Left hindlimb (tissue), 1 donor: ENCODE measurements at places on chromosomes 7 and 10.

- no peak for DNase-seq
These were observed 133.8 kb downstream of the WNT2 start for GRCh38 chr7:117188949-117189592.

DNA sequence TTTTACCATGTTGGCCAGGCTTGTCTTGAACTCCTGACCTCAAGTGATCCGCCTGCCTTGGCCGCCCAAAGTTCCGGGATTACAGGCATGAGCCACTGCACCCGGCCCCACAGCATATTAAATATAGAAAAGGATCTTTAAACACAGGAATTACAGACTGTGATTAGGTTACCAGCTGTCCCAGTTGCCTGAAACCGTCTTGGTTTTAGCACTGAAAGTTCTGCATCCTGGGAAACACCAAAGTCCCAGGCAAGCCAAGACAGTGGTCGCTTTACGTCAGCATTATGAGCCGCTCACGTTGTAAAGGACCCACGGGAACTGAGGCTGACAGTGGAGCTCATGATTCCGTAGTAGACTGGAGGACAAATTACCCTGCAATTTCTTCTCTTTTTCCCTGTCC is 69.0 kb upstream of the FAM180A start:
- DNase-seq, result peak; percentile 45

DNA sequence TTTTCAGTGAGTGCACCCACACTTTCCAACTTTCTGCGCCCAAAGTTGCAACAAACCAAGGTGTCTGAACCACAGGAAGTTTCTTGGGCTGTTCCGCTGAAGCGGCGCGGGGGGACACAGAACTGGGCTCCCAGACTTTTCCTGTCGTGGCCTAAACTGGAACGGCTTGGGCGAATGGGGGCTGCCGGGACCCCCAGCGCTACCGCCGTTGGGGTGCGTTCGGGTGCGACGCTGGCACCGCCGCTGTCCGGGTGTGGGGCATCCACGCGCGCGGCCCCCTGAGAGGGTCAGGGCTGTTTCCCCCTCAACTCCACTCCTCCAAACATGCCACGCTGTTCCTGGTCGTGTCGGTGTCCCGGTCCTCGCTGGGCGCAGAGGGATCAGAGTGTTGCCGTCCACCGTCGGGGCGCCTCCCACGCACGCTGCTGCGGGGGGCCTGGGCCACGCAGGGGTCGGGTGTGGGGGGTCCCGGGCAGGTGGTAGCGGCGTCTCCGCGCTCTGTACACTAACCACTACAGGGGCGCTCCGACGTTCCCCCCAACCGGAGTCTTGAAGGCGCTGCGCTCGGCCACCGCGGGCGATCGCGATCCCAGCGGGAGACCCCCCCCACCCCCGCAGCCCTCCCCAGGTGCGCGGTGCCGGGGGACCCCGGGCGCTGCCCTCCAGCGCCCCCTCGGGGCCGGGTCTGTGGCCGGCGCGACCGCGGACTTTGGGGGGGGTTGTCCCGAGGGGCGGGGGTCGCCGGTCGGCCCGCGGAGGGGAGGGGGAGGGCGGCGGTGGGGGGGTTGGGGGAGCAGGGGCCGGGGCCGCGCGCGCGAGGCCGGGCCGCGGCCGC is 2.2 kb upstream of the CUX1 start:
- DNase-seq, result peak; percentile 47

DNA sequence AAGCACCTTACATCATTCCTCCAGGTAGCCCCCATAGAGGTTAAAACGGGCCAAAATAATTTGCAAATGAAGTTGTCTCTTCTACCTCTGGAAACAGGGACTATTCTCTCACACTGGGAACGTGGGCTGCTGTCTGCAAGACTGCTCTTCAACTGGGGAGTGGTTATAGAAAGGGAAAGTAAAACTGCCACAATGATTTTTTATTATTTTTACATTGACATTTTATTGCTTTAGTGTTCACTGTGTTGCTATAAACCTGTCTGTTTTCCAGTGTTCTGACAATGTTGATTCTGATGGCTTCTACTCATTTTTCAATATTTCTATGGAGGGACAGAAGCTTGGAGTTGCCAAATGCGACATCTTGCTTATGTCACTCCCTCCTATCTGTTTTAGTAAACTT is 115.1 kb upstream of the ANTXRL start:
- no peak for DNase-seq

DNA sequence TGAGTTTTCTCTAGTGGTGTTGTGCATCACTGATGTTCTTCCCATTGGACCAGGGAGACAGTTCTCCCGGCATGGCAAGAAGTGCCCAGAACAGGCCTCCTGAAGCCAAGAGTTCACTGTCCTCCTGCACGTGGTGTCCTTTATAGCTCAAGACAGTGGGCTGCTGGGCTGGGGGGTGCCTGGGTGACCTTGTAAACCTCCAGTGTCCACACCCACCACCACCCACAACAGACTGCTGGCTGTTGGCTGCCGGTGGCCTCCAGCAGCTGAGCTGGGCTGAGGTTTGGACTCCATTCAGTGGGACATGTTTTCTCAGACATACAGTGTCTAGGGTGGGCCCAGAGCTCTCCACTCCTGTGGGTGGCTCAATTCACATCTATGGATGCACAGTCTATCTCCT is 42.2 kb downstream of the HK1 start:
- DNase-seq, result no peak

- no peak for DNase-seq
These were observed 361.5 kb upstream of the LRRTM3 start for GRCh38 chr10:66564287-66564686.

DNA sequence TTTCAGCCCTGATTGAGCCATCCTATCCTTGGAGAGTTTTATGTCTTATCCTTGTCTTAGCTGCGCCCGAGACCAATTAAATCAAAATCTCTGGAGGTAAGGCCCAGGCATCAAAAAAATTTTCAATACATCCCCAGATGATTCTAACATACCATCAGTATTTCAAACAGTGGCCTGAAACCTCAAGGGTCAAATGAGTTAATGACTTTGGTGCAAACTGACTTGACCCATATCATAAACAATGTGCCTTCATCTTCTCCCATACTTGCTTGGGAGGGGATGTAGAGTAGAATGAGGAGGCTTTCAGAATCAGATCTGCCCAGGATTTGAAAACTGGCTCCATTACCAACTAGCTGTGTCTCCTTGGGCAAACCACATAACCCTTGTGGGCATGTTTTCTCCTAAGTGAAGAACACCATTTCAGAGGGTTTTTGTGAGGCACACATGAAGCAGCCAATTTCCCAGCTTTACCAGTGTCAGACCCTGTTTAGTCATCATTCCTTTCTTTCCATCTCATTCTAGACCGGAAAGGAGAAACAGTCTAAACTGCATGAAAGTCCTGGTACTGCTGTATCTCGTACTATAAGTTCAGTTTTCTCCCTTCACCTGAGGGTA is 35.7 kb upstream of the ATXN7L1 start:
- no peak for DNase-seq

DNA sequence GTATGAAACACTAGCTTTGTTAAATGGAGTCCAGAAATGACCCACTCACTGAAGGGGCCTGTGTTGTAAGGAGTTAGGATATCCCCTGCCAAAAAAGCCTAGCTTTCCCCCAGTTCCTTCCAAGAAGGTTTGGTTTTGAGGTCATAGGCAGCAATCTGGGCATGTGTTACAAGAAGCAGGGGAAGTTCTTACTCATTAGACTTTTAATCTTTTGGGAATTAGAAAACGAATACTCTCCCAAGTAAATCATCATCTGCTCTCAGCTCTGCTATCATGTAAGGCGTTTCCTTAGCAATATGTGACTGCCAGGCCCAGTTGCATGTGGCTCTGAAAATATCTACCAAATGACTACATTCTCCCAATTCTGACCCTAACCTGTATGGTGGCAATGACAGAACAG is 3.7 kb downstream of the NOD1 start:
- no peak for DNase-seq

DNA sequence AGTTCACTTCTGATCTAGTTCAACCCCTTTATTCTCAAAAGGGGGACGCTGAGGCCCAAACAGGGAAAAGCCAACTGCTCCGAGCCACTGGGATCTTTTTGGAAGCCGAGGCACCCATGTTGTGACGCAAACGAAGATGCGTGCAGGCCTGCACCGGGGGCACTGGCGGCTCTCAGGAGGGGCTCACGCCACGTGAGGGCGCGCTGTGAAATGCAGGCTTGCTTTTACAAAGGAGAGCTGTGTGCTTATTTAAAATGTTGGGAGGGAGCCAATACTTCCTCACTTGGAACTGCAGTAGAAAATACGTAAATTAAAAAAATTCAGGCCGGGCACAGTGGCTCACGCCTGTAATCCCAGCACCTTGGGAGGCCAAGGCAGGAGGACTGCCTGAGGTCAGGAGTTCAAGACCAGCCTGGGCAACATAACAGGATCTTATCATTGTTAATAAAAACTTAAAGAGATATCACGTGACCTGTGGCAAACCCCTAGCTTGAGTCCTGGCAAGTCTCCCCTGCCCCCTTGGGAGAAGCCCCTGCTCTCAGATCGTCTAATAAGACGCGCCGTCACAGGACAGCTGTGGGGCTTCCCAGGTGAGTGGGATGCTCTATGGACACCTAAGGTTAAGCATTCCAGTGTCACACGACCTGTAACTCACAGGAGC is 16.3 kb downstream of the BRI3 start:
- DNase-seq, result peak; percentile 13

DNA sequence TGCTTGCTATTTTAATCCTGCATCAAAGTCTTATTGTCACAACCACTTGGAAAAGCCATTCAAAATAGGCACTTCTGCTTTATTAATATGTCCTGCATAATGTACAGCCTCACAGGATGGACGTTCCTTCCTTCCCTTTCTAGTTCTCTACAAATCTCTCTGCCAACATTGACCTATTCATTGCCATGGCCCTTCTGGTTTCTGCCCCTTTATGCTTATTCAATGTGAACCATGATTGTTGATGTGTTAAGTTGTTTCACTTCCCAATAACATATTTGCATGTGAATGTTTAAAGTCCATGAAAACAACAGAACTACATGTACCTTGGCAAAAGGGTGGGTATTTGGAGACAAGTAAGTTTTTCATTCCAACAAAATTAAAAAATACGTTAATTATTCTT is 45.7 kb downstream of the COL28A1 start:
- no peak for DNase-seq

- no peak for DNase-seq
These were observed 12.7 kb upstream of the DOCK1 start for GRCh38 chr10:126892226-126893175.

DNA sequence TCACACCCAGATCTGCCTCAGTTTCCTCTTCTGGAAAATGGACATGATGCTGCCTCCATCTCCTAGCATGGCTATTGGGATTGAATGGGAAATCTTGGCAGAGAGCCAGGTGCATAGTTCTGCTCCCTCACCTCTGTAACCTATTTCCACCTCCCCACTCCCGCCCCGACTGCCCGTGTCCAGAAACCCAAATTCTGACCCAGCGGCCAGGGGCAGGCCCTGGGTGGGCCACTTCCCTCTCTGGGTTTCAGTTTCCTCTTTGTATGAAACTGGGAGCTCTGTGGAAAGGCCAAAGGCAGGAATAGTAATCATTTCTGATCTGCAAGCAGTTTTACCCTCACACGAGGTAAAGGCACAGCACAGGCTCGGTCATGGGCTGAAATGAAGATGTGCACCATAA is 74.1 kb upstream of the DUSP5 start:
- no peak for DNase-seq

GRCh38 chr10:62109587-62110293 is 158.9 kb downstream of the RTKN2 start:
- DNase-seq, result no peak

GRCh38 chr7:154676422-154677073 is 326.4 kb downstream of the PAXIP1 start:
- DNase-seq, result no peak

DNA sequence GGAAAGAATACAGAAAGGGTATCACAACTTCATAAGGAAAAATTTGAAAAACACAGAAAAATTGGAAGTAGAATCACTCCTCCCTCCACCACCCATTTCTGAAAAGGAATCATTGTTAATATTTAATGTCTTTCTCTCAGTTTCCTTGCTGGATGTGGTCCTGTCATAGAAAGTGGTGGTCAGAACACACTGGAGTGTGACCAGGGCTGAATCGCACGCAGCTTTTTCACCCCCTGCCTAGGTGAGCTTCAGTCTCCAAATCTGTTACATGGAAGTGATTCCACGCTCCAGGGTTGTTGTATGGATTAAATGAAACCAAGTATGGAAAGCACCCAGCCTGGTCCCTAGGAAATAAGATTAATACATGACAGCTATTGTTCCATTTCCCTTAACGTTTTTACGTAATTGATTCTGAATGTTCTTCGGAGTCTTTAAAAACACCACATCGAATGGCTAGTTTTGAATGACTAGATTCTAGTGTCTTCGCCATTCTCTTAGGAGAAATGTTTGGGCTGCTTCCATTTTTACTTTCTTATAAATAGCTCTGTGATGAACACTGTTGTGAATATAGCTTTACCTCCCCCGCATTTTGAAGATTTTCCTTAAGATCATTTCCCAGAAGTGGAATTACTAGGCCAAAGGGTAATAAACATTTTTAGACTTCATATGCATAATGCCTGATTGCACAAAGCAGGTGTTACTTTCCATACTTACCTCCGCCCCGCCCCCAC is 10.9 kb upstream of the DUSP5 start:
- DNase-seq, result no peak

GRCh38 chr10:122464250-122464510 is 2.8 kb downstream of the HTRA1 start:
- DNase-seq, result no peak
